Activated T-cell treated with anti-CD3 and anti-CD28 coated beads, Interleukin-2, amount 50 U/mL, for 24 hours (primary cell): ENCODE measurements at places on chromosomes 4 and X.

DNA sequence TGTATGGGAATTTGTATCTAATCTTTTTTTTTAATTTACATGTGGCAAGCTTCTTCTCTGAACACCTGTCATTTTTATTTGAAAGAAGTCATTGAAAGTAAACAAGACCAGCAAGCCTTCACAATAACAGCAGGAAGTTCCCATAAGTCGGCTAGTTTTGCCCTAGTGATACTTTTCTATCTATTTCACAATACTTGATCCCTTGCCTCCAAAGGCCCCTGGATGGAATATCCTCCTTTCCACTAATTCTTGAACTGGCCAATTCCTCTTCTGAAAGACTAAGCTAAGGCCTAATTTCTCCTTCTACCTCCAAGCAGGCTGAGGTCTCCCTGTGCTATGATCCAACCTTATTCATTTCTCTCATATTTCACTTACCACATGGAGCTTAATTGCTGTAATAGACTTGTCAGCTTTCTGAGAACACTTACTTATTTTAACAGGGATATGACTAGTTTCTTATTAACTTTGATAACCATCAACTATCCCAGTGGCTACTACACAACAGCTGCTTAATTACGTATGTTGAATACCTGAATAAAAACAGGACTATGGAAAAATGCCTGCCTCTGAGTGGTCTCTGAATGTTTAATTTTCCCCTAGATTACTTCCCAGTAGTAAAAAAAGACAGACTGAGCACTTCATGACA, 194.2 kb downstream of the MAD2L1 start:
- no peak for DNase-seq

DNA sequence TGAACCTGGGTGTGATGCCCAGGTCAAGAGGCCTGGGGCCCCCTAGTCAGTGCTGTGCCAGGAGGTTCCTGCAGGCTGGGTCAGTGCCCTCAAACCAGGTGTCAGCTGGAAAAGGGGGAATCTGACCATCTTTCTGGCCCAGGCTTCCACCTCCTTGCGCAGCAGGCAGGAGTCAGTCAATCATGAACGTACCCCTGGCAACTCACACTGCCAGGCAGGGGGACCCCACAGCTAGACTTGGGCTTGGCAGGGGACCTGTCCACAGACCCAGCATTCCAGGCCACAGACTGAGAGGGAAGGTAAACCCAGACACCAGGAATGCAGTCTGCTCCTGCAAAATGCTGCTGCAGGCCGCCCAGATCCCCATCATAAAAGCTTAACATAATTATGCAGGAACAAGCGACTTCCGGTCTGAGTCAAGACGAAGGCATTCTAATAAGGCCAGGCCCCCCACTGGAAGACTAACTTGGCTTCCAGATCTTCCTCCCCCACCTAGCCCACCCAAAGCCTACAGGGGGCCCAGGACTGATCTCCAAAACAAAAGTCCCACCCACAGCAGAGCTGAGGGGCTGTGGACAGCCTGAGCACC, 156.3 kb downstream of the BCOR start:
- no peak for DNase-seq

- DNase-seq = no peak
Measured at GRCh38 chr4:104519588-104519987, 24.9 kb upstream of the CXXC4 start.

- DNase-seq = no peak
Measured at GRCh38 chr4:87015416-87015815, 80.6 kb downstream of the AFF1 start.

GRCh38 chr4:74932010-74932409, 906 bp upstream of the PARM1 start:
- no peak for DNase-seq

GRCh38 chr4:155999725-156000124, 46.1 kb upstream of the CTSO start:
- no peak for DNase-seq

GRCh38 chrX:69314436-69315348, 149.4 kb upstream of the PJA1 start:
- no peak for DNase-seq

DNA sequence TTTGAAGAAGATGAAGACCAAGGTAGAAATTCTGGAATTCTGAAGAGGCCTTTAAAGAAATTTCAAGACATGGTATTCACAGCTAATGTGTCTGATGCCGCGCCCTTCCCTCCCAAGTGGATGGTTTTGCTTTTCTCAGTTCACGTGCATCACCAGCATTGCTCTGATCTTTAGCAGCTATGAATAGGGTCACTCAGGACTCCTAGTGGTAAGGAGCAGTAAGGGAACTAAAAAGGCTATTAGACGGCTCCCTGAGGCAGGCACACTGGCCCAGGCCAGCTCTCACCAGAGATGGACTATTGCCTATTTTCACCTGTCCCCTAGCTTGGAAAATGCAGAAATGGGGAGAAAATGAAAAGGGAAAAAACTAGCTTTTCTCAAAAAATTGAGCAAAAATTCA, 447.5 kb upstream of the RASGEF1B start:
- no peak for DNase-seq

- no peak for DNase-seq
Measured at GRCh38 chr4:39286263-39286662, 79.9 kb downstream of the RFC1 start.

DNA sequence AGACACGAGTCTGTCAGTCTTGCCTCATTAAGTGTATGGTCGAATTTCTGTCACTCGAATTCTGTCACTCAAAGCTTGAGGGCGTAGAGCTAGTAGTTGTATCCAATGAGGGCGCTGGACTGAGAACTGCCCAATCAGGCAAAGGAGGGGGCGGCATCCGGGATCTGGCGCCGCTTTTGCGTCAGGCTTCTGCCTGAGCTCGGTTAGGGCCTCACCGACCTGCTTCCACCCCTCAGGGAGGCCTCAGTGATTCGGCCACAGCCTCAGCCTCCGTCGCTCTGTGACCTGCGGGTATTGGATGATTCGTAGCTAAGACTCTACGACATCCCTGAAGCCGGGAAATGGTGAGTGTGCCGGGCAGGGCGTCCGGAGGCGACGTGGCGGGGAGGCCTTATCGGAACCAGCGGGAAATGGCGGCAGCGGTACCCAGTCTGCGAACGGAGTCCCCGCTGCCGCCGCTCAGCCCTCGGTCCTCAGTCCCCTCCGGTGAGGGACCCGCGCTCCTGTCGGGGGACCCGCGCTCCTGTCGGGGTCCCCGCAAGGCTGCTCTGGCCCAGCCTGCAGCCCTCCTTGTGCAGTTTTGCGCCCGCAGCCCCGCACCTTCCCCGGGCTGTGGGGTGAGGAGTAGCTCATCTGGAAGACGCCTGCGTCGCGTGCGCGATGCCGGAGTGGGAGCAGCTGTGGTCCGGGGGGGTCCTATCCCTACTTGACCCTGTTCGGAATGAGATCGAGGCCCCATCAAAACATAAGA, 88.3 kb downstream of the ZNF718 start:
- no peak for DNase-seq

DNA sequence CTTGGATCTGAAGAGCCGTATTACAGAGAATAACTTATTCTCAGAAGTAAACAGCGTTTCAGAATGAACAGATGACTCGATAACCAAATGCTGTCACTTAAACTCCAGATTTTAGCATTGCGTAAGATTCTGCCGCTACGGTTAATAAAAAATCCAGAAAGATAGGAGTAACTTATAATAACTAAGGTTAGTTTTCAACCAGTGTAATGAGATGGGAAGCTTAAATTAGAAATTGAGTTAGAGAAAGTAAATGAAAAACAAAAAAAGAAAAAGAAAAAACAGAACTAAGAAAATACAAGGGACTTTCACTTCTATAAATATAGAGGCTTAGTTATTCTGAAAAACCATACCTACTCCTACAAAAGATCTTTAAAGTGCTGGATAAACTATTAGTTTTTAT, 13.1 kb upstream of the PARM1 start:
- no peak for DNase-seq
